Activated naive CD4-positive, alpha-beta T cell treated with anti-CD3 and anti-CD28 coated beads, Interleukin-2, amount 10 ng/mL, durations not matched to agents 5 hours and 36 hours (primary cell): ENCODE measurements at places on chromosomes 11 and 22. TPM values are rescaled to one million over a fixed set of nuclear protein-coding genes. Genes with fewer than 3 reads are reported as not detected.

MS4A12 gene
- total RNA-seq = not detected

SPTBN2 gene
- 0.08 TPM for total RNA-seq

MMP7 gene
- not detected for total RNA-seq

BIK gene
- total RNA-seq = 2.3 TPM

PNPLA5 gene
- not detected for total RNA-seq

OR51I2 gene
- total RNA-seq = not detected

LRRC55 gene
- total RNA-seq = not detected

SLC25A18 gene
- total RNA-seq = not detected

GSTT2B gene
- total RNA-seq = not detected

ASPHD2 gene
- total RNA-seq = 8.8 TPM

LSP1 gene
- 564 TPM for total RNA-seq

CDC42BPG gene
- 1.8 TPM for total RNA-seq

ELFN2 gene
- total RNA-seq = 0.53 TPM

GAB4 gene
- total RNA-seq = not detected

HBE1 gene
- total RNA-seq = not detected

RCOR2 gene
- 0.30 TPM for total RNA-seq

ARFGAP2 gene
- total RNA-seq = 97.7 TPM

TMEM86A gene
- 2.3 TPM for total RNA-seq

RBMXL2 gene
- total RNA-seq = not detected

MCHR1 gene
- not detected for total RNA-seq

SCGB2A2 gene
- total RNA-seq = not detected

SPA17 gene
- 2.9 TPM for total RNA-seq

BATF2 gene
- 0.19 TPM for total RNA-seq

MLC1 gene
- 0.68 TPM for total RNA-seq

MRGPRX3 gene
- not detected for total RNA-seq

FOLH1 gene
- not detected for total RNA-seq

CHRM1 gene
- total RNA-seq = not detected

VPS11 gene
- total RNA-seq = 36.2 TPM

SYT9 gene
- total RNA-seq = not detected

OR8A1 gene
- total RNA-seq = not detected

LZTR1 gene
- 67.8 TPM for total RNA-seq

NRXN2 gene
- not detected for total RNA-seq

NAA40 gene
- total RNA-seq = 37.4 TPM

LRRC75B gene
- 0.99 TPM for total RNA-seq

RCN1 gene
- 19.2 TPM for total RNA-seq

MIOX gene
- not detected for total RNA-seq

GPR83 gene
- total RNA-seq = not detected

IFT27 gene
- total RNA-seq = 24.4 TPM

SMC1B gene
- total RNA-seq = 0.53 TPM

FOLR1 gene
- total RNA-seq = not detected

NTM gene
- total RNA-seq = not detected

PATZ1 gene
- 36.4 TPM for total RNA-seq

IL18BP gene
- total RNA-seq = 13.3 TPM
